Stimulated activated CD4-positive, alpha-beta T cell treated with anti-CD3 and anti-CD28 coated beads, TNF-alpha, amount 100 ng/mL, for 4 hours (primary cell): ENCODE measurements at places on chromosomes 4 and X.

DNA sequence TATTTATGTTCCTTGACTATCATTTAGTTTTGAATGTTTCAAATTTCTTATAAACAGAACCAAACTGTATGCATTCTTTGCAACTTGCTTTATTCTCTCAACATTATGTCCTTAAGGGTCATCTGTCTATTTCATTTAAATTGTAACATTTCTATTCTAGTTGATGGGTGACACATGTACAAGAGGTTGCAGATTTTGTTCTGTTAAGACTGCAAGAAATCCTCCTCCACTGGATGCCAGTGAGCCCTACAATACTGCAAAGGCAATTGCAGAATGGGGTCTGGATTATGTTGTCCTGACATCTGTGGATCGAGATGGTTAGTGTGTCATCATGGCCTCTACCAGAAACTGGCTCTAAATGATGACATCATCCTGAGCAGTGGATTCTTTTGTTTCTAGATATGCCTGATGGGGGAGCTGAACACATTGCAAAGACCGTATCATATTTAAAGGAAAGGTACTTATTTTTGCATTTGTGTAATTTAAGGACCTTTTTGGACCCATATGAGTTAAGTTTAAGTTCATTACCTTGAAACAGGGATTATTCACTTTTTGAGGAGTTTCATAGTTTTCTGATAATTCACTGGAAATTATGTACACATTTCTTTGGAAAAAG, 6.1 kb downstream of the LIAS start:
- no peak for DNase-seq

- no peak for DNase-seq
Observed at GRCh38 chr4:5969777-5970176, 48.5 kb downstream of the C4orf50 start.

GRCh38 chr4:185656467-185656931, 121.2 kb upstream of the PDLIM3 start:
- no peak for DNase-seq

DNA sequence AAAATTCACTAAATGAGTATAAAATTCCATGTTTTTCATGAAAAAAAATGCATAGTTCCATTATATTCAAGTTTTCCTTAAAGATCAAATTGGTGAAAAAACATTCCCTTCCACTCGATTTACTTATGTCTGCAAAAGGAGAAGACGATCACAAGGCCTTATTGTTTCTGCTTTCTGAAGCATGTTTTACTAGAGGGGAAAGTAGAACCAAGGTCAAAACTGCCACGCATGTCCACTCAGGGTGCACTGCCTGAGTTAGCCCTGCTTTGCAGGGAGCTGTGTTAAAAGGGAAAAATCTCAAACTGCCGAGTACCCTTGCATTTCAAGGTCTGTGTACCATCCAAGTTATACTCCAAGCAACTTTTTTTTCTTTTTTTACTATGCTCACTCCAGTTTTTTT, 57.2 kb downstream of the TRAPPC11 start:
- DNase-seq, result no peak

GRCh38 chrX:129808158-129808828, 28.5 kb downstream of the SASH3 start:
- no peak for DNase-seq

DNA sequence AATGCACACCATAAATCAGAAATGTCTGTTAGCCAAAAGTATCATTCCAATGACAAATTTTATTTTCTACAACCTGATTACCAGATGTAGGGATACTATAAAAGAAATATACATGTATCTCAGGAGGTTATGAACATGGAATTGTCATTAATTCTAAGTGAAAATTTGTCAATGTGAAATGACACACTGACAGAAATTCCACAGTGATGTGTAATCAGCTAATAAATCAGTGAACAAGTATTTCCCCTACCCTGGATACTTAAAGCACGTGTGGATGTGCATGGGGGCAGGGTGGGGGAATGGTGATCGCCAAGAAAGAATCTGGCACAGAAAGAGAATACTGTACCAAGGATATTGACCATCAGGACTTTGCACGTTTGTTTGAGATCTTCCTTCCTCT, 123.6 kb downstream of the SH3RF1 start:
- no peak for DNase-seq

- no peak for DNase-seq
Observed at GRCh38 chrX:24448762-24449250, 16.3 kb upstream of the PDK3 start.

- DNase-seq, result no peak
Observed at GRCh38 chr4:76476571-76476970, 41.5 kb downstream of the SHROOM3 start.

GRCh38 chrX:48826135-48826875, at the start of gene ERAS:
ERAS (plus strand) TSS chrX:48826513; CDS start chrX:48829124, 2,611 bp downstream.
- no peak for DNase-seq

- no peak for DNase-seq
Observed at GRCh38 chrX:149472625-149473024, 32.5 kb downstream of the IDS start.

- DNase-seq, result no peak
Observed at GRCh38 chr4:122221322-122221721, 69.2 kb downstream of the BLTP1 start.

DNA sequence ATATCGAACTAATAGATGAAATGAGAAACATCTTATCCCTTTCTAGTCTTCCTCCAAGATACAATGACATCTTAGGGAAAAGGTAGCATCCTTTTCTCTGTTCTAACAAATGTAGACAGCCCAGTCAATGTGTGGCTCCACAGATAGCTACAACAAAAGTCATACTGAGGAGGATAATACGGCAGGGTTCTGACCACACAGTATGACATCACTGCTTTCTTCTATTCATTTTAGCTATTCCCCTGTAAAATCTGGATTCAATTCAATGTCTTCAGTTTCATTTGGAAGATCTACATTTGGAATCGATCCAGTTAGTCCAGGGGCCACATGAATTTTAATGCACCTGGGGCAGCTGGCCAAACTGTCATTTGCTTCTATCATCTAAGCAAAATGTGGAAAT, 51.4 kb downstream of the ENOX2 start:
- DNase-seq, result no peak

DNA sequence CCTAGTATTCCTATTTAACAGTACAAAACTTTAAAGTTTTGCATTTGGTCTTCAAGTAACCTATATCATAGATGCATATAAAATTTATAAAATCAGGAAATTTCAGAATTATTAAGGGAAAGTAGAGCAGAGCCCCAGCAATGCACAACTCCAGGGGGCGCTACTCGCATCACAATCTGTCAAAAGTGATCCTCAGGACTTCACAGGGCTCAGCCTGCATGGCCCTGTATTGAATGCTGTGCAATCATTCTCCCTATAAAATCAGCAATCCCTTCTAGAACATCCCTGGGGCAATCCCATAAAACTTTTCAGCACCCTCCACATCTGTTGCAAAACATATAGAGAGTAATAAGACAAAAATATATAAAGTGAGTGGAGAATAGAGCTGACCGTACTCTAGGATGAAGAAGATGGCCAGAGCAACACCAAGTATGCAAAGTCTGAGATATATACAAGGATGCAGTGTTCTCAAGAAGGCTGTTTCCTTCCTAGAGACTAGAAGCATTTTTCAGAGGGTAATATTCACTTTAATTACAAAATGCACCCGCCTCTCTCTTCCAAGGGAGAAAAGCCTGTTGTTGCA, 12.5 kb upstream of the PPARGC1A start:
- no peak for DNase-seq

GRCh38 chr4:38803833-38804653, 548 bp downstream of the TLR1 start:
- DNase-seq, result no peak

DNA sequence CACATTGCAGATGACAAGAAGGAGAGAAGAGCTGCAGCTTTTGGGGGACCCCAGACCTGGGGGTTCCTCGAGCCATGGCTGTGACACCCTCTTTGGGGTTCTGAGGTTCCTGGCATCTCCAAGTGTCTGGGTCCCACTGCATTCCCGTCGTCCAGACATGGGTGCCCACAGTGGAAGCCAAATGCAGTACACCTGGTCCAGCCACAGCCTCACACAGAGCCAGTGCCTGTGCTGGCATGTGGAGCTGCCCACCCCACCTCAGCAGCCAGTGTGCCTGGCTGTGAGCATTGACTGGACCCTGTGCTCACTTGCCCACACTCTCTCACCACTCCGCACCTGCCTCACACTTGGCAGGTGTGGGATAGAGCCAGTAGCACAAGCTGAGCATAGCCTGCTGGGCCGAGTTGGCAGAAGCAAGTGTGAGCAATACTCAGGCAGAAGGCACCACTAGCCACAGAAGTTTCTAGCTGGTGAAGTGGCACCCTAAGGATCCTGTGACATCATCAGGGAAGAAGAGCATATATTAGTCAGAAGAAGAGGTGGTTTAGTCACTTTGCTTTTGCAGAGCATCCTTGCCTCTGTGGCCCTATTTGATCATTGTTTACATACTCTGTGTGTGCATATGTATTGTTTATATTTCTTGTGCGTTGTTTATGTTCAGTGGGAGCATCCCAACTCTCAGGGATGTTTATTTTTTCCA, 65.0 kb upstream of the MAGEB2 start:
- DNase-seq, result no peak

GRCh38 chr4:69025191-69025998, 70.9 kb upstream of the UGT2B7 start:
- DNase-seq, result no peak

GRCh38 chrX:17939724-17940123, 78.6 kb upstream of the RAI2 start:
- DNase-seq, result no peak

DNA sequence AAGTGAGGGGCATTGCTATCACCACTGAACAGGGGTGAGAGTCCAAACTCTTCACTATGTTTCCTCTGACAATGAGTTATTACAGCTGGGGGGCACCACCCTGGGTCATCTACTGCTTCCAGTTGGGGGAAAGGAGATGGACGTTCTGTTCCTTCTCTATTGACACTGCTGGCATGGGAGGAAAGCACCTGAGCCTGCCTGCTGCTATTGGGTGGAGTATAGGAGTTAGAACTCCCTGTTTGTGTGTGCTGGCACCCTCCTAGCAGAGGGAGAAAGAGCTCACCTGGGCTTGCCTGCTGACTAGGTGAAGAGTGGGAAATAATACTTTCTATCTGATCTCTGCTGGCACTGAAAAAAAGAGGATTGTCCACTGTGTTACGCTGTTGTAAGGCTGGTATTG, 163.8 kb downstream of the MSN start:
- no peak for DNase-seq

GRCh38 chrX:19670854-19671620, 155.7 kb upstream of the MAP3K15 start:
- DNase-seq, result no peak

DNA sequence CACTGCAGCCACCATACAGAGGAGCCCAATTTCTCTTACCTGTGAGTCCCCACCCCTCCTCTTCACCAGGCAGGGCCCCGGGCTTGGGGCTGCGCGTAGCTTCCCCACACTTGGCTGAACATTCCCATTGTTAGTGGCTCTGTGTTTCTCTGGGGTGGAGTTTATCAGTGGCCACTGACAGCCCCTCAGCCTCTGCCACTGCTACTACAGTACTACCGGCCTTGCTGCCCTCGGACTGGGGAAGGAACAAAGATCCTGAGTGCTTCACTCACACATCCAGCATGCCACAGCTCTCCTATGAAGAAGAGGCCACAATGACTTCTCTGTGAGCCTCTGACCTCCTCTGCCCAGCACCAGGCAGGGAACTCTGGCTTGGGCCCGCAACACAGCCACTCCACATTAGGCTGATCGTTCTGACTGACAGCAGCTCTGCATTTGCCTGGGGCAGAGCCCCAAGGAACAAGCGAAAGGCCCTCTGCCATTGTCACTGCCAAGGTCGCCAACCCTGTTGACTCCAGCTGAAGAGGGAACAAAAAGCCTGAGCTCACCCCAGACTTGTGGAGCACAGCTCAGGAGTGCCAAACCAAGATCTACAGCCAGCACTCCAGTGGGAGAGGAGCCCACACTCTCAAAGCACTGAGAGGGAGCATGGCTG, 24.0 kb downstream of the ABCB7 start:
- no peak for DNase-seq

DNA sequence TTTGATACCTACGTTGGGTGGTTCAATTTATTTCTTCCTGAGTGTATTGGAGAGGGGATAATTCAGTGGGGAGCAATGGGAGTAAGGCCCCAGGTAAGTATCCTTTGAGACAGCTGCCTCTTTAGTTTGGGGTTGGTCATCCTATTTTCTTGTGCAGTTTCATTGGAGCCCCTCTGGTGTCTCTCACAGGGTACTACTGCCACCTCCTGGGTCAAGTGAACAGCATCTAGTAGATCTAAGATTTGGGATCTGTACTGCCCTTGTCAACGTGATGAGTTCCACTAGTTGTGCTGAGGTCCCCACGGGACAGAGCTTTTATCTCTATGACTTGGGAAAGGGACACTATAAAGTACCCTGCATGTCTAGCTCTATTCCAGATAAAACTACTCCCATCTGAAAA, 80.6 kb downstream of the PBDC1 start:
- DNase-seq, result no peak

- DNase-seq, result no peak
Observed at GRCh38 chr4:94892051-94892450, 134.3 kb downstream of the BMPR1B start.

- no peak for DNase-seq
Observed at GRCh38 chr4:102259081-102259480, 86.2 kb downstream of the SLC39A8 start.

DNA sequence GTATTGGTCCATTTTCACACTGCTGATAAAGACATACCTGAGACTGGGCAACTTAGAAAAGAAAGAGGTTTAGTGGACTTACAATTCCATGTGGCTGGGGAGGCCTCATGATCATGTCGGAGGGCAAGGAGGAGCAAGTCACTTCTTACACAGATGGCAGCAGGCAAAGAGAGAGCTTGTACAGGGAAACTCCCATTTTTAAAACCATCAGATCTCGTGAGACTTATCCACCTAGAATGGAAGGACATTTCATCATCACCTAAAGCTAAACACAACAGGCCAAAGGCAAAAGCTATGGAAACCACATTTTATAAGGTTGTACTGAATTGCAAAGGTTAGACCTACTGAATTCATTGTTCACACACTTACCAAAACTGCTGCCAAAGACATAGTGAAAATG, 6.0 kb upstream of the SLC25A43 start:
- no peak for DNase-seq

DNA sequence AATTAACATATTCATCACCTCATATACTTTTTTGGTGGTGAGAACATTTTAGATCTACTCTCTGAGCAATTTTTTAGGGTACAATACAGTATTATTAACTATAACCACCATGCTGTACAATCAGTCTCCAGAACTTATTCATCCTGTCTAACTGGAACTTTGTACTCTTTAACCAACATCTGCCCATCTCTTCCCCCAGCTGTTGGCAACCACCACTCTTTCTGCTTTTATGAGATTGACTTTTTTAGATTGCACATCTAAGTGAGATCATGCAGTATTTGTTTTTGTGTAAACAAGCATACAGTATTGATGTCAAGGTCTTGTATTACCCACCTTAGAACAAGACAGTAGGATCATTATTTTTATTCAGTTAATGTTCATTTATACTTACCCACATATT, 516.8 kb downstream of the RPA4 start:
- DNase-seq, result no peak

DNA sequence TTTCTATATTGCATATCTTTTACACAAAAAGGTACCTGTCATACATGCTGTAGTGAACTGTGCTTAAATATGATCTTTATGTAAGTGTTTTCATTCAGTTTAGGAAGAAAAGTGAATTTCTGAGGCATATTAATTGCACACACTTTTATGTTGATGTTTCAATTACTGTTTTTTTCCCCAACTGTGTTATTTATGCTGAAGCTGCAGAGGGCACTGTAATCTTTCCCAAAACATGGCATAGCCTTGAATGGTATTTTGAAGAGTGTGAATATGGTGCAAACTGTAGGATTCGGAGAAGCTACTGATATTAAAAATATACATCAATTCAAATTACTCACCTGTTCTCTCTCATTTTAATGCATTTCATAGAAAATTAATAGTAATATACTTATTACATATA, 6.0 kb upstream of the CENPE start:
- no peak for DNase-seq
